ENCODE measurements at places on chromosomes 2 and 18. TPM values are rescaled to one million over a fixed set of nuclear protein-coding genes. Genes with fewer than 3 reads are reported as not detected.

Gene CCDC74B
- 1.9 TPM for polyA plus RNA-seq

Gene PTGR3
- 42.1 TPM for polyA plus RNA-seq

Gene DLGAP1
- polyA plus RNA-seq, result 2.1 TPM

- DNase-seq, result peak; percentile 85
Measured at GRCh38 chr2:235050980-235051351, 99.1 kb downstream of the SH3BP4 start.

GRCh38 chr2:71950256-71951082, 197.2 kb downstream of the CYP26B1 start:
- no peak for DNase-seq

DNA sequence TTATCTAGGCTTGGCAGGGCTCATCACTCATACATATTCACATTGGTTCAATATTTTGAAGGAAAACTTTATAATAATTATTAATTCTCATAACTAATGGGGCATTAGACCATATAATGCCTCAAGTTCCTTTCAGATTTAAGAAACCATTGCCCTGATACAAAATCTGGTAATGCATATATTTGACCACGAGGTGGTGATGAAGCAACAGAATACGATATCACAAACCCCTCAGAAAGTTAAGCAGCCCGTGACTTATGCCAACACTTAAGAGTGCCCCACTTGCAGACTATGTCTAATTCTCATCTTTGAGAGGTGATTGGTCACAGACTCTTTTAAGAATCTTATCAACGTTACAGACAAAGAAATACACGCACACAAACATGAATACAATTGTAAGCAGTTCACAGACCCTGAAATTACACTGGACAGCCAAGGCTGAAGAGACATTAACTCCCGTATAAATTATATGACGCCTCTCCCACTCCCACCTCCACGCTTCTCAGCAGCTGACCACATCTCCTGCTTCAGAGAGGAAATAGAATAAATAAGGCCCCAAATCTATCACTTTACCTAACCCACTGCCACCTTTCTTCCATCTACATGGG, 20.7 kb upstream of the DNAH6 start:
- DNase-seq, result peak; percentile 51

GRCh38 chr18:48037481-48038271, 107.2 kb upstream of the SMAD2 start:
- DNase-seq, result no peak

DNA sequence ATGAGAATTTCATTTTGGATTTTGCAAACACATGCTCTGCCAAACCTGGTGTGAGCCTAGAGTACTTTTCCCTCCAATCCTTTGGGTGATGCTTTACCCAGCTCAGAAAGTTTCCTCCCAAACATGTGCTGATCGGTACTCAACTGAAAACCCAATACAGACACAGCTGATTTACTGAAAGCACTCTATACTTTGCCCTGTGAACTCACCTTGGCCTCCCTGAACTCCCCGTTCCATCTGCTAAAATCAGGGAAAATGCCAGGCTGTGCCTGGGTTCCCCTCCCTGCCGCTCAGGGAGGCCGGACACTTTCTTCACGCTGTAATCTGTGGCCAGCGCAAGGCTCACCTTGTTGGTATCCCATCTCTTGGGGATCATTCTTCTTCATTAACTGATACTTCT, 391.2 kb downstream of the CBLN2 start:
- no peak for DNase-seq

GRCh38 chr2:68391869-68392268, 26.8 kb downstream of the PLEK start:
- no peak for DNase-seq

- DNase-seq, result no peak
Measured at GRCh38 chr2:25402477-25402876, 60.8 kb upstream of the DNMT3A start.

- no peak for DNase-seq
Measured at GRCh38 chr2:143321994-143322393, 192.8 kb downstream of the ARHGAP15 start.

DNA sequence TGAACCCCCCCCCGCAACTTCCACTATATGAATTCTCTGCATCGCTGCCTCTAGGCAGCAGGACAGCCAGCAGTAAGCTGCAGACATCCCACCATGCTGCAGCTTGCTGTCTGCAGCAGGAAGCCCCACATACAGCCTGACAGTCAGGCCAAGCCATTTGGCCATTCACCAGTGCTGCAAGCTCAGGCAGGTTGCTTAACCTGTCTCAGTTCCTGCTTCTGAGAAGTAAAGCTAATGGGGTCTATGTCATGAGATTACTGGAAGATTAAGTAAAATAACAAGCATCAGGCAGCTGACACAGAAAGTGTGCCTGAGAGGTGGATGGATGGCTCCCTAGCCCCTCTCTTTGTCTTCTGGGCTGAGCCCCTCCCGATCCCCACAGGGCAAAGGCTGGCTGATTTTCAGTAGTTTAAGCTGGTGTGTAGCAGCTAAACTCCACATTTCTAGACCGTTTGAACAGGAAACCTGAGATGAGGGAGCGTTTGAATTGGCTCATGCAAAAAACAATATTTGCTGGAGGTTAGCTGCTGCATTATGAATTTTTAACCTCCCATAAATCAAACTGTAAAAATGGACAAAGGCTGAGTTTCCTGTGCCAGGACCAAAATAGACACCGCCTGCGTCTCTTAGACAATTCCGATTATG, 193.8 kb upstream of the ARL4C start:
- DNase-seq, result peak; percentile 80

- no peak for DNase-seq
Measured at GRCh38 chr2:46966576-46966975, 51.0 kb upstream of the MCFD2 start.

DNA sequence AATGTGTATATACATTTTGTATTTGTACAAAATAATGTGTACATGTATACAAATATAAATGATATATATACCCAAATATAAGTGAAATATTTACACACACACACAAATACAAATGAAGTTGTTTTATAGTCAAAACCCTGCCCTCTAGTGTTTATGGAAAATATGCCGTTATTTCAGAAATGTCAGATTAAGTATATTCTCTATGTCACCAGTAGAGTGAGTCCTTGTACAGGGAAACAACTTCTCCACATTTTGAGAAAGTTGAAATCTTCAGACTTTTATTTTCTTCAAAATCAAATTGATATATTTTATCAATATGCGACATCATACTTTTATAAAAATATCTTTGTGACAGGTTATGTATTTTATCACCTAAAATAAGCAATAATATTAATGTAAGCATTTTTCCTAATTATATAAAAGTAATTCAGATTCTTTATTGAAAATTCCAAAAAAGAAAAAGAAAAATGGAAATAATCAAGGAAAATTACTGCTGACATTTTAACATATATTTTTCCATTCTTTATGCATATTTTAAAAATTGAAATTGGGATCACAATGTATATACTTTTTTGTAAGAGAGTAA, 22.4 kb downstream of the ARL6IP6 start:
- DNase-seq, result peak; percentile 43

DNA sequence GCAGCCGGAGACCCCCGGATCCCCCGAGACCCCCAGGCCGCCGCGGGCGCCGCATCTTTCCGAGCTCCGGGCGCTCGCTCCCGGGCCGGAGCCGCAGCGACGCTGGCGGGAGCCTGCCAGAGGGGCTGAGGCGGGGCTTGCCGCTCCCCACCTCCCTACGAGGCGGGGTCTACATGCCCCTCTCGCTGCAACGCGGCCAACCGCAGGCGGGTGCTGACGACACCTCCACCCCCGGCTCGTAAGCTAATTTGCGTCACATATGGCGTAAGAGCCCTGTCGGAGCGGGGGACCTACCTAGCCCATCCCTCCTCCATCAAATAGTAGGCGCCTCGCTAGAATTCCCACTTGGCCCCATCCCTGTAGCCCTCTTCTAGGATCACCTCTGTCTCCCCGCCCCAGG, at the start of gene PTPRN:
PTPRN (minus strand) TSS at position 124 of the 400 bp plus-strand sequence; CDS start at position 55, 69 bp downstream.
- peak; percentile 64 for DNase-seq
